GM23248 (cell line): ENCODE measurements at places on chromosomes 4 and X. TPM values are rescaled to one million over a fixed set of nuclear protein-coding genes. Genes with fewer than 3 reads are reported as not detected.

The PPBP gene
- not detected in 2 replicates for total RNA-seq

The ZNF157 gene
- not detected in 2 replicates for total RNA-seq

The EPHA5 gene
- total RNA-seq: not detected in 2 replicates

The ADGRG4 gene
- 0.25 TPM in 1 of 2 replicates, not detected in the other for total RNA-seq

The GLRA2 gene
- total RNA-seq: 0.22 TPM in 1 of 2 replicates, not detected in the other

The FAT1 gene
- 250 and 261 TPM in 2 replicates for total RNA-seq

The BMX gene
- not detected in 2 replicates for total RNA-seq

The HSD17B10 gene
- total RNA-seq: 33.1 and 47.9 TPM in 2 replicates

The STK32B gene
- 6.1 and 6.4 TPM in 2 replicates for total RNA-seq
